ENCODE measurements at places on chromosomes 12 and 14.

GRCh38 chr12:15853877-15854276 lies 28.3 kb upstream of the STRAP start:
- no peak for DNase-seq

GRCh38 chr12:98002887-98003493 lies 512.4 kb upstream of the TMPO start:
- DNase-seq: peak; percentile 18

- peak; percentile 80 for DNase-seq
Observed at GRCh38 chr14:55102141-55102621, 26.9 kb upstream of the LGALS3 start.

DNA sequence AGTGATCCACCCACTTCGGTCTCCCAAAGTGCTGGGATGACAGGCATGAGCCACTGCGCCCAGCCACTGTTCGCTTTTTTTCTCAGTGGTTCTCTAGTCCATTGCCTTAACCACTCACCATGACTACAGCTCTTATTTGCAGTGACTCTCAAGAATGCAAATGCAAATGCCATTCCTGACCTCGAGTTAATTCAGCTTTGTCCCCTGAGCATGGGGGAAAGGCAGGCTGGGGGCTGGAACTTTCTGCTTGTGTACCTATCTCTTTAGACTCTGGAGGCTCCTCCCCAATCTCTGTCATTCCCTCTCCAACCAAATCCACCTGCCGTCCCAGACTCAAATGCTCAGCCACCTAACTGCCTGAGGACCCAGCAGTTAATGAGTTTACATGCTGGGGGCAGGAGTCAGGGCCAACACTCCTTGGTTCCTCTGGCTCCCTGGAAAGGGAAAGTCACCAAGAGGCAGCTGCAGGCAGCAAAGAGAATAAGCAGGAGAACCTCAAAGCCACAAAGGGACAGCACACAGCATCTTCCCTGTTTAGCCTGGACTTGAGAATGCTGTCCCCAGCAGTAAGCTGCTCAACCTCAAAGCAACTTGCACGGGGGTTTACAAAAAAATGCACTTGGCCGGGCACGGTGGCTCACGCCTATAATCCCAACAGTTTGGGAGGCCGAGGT lies 5.3 kb upstream of the HNF1A start:
- DNase-seq: no peak

- DNase-seq: no peak
Observed at GRCh38 chr14:68394764-68395143, 398.1 kb downstream of the ZFP36L1 start.

- DNase-seq: peak; percentile 85
Observed at GRCh38 chr12:52870361-52871290, 21.8 kb upstream of the KRT78 start.

DNA sequence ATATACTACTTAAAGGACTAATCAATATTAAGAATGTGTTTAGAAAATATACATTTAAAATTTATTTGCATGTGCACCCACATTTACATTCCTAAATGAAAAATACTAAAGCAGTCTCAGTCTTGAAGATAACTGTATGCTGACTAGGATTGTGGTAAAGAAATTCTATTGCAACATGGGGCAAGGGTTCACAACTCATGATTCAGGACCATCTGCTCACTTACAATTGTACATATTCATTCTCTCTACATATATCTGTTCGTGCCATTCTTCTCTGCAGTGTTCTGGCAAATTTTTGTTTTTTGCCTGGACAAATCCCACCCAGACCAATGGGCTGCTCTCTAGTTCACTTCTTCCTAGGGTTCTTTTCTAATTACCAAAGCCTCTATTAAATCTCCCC lies 417.2 kb upstream of the NOVA1 start:
- DNase-seq: no peak

DNA sequence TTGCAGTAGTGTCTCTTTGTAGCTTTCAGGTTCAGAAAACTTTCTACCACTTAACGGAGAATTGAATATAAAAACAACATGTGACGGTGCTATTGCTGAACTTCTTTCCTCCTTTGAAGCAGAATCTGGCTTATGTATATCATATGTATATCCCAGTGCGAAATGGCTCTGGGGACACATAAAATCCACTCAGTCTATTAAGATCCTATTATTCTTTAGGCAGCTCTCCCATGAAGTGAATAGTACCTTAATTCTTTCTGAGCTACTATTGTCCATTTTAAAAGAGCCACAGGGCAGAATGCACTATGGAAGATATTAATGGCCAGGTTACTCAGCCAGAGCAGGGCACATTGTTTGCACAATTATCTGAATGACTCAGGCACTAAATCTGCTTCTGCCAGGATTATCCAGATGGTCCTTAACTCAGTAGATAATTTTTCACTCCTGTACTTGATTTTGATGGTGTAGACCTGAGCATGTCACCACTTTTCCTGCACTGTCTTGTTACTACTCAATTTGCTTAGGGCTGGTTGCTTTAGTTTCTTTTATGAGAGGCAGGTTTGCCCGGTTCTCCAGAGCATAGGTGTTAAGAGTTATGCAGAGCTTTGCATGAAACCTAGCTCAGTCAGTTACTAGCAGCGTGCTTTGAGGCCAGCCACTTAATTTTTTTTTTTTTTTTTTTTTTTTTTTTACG lies 5.5 kb downstream of the CNTN1 start:
- DNase-seq: no peak

DNA sequence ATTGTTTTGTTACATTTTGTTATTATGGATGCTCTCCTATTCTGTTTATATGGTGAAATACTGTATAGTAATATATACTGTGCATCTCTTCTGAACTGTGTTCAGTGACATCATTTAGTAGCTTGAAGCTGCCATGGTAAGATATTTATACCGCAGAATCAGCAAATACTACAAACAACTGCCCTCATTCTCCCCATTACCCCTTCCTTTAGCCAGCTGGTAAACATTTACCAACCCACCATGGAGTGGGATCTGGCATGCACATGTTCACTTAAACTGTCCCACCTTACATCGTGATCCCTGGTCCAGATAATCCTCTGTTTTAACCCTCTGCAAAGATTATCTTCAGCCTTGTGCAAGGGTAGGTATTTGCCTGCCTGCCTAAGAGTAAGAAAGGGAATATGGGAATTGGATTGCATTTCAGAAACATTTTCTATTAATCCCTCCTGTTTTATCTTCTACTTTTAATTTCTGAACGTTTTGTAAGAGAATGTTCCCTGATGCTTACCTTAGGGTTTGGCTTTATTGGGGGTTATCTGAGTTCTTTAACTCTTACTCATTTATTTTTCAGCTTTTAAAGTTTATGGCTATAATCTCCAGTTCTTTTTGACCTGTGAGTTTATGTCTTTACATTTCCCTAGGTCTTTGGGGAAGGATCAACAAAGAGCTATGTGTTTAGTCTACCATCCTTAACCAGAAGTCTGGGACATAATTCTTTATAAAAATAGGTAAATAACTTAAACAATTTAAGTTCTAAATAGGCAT lies 46.5 kb downstream of the FBXO34 start:
- no peak for DNase-seq

- DNase-seq: no peak
Observed at GRCh38 chr12:83388551-83388950, 701.8 kb downstream of the TMTC2 start.

GRCh38 chr12:48991247-48992050 lies 7.7 kb downstream of the DDN start:
- no peak for DNase-seq

DNA sequence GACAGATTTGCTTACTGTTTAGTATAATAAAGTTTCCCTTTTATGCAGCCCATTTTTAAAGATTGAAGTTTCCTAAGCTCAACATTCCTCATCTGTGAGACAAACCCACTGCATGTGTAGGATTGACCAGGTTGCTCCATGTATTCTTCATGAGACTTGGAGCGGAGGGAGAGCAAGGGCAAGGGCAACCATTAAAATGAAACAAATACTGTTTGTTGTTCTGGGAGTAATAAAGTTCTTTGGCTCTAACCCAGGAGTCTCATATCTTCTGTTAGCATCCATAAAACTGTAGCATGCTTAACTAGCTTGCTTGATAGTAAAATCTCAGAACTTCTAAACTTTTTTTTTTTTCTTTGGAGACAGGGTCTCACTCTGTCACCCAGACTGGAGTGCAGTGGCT lies 74.2 kb downstream of the NTS start:
- DNase-seq: no peak

GRCh38 chr14:92754966-92755365 lies 6.5 kb upstream of the LGMN start:
- DNase-seq: no peak

DNA sequence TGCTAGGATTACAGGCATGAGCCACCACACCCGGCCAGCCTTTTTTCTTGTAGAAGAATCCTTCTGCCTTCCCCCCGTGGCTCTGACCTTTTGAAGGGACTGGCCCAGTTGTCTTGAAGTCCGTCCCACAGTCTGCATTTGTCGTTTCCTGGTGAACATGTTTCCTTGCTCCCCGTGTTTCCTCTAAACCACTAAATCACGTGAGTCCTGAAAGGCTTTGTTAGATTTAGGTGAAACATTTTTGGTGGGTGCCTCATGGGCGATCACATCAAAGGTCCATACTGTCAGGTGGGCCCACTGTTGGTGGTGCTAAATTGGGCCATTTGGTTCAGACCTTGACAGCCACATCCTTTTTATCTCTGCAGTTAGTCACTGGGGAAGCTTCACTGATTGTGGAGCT lies 26.3 kb downstream of the MLXIP start:
- DNase-seq: no peak

DNA sequence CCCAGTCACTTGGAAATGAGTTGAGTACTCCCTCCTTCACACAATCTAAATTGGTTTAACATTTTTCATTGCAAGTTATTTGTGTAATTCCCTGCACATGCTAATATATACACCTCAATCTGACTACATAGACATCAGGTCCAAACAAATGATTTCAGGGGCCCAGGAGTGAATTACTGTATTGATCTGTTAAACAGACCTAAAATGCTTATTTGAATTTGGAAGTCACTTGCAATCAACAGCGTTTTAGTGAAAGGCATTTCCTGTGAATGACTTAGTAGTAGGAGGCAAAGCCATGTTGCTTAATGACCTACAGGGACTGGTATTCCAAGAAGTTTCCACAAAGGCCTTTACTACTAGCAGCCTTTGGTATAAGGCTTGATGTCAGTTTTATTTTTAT lies 22.6 kb upstream of the SLC15A5 start:
- DNase-seq: no peak

DNA sequence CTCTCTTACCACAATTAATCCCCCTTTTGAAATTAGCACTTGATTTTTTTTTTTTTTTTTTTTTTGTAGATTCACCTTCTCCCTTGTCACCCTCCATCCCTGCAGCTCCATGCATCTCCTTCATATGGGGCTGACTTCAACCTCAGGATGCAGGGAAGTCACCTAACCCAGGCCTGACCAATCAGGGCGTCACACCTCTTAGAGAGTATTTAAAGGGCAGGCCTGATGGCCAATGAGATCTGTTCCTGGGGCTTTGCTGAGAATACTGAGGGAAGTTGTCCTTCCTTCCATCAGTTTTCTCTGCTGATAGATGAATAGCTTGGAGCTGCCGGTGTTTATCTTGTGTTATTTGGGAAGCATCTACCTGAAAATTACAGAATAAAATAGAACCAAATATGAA lies 1104.7 kb upstream of the TMEM132C start:
- DNase-seq: no peak

GRCh38 chr12:132908145-132909029 lies 21.0 kb upstream of the CHFR start:
- peak; percentile 95 for DNase-seq

DNA sequence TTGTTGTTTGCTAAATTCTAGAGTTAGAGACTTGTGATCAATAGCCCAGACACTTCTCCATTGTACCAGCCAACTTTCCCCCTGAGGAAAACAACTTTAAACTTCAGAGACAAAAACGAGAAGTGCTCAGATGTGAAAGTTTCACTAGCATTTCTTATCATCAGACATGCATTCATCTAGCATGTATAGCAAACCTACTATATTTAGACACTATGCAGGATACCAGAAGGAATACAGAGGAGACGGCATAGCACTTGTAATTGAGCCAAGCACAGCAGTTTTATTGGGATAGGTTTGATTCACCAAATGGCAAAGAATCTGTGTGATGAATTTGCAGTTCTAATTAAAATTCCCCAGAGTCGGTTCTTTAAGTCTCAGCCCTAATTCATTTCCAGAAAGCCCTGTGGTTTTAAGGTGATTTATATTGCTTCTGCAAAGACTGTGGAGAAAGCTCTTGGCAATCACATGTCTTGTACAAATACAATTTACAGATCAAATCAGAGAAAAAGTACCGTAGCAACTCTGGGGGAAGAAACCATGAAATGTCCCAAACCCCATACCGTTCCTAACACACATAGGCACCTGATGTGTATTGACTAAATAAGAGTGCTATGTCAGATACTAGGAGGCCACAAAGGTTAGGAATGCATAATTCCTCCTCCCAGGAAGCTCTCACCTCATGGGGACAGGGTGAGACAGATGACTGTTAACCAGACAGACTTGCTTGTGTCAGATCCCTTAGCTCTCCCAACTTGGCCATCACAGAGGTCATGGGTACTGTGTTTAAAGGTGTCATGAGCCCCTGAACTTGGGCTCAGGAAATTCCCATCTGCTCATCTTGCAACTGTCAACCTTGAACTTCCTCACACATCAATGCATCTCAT lies 69.6 kb upstream of the KRAS start:
- peak; percentile 16 for DNase-seq

DNA sequence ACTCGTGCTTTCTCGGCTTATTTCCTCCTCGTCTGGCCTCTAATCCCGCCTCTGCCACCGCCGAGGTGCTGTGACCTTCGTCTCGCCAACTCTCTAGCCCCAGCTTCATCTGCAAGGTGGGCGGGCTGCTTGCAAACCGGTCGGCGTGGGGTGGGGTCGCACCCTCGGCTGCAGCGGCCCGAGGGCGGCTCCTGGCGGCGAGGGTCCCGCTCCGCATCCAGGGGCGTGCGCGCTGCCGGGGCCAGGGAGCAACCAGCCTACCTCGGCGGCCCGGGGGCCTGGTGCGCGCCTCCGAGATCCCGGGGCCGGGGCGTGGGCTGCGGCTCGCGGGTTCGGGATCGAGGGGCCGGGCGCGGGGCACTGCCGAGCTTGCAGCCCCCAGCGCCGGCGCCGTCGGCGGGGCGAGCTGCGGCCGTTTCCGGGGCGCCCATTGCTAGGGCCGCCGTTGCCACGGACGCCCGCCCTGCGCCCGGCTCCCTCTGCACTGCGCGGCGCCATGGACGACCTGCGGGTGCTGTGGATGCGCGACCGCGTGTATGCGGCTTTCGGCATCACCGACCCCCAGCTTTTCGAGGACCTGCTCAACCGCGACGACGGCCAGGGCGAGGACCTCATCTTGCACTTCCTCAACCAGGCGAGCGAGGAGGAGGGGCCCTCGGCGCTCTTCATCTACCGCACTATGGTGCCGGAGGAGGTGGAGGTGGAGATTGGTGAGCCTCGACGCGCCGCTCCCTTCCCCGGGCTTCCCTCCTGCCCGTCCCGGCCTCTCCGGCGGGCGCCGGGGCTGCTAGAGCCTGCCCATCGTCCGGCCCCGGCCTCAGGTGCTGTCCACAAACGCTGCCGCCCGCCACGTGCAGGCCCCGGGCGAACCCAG lies at the start of gene DNAH10:
TSS of gene DNAH10 (plus strand) at position 461 of the 874 bp plus-strand sequence. CDS start at position 497, 36 bp downstream.
- DNase-seq: peak; percentile 65

- DNase-seq: no peak
Observed at GRCh38 chr14:102277874-102278630, 26.9 kb downstream of the MOK start.

DNA sequence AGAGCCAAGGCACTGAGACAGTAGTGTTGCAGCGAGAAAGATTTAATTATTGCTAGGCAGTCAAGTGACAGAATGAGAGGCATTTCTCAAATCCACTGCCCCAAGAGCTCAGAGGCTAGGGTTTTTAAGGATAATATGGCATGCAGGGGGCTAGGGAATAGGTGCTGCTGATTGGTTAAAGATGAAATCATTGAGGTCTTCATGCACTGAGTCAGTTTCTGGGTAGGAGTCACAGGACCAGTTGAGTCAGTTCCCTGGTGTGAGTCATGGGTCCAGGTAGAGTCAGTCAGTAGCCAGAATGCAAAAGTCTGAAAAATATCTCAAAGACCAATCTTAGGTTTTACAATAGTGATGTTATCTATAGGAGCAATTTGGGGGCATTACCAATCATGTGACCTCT lies 323.8 kb downstream of the RGS6 start:
- DNase-seq: no peak

All from germinal center (tissue), 1 donor.